Dermis microvascular lymphatic vessel endothelial cell (primary cell): ENCODE measurements at places on chromosomes 7 and 10. TPM values are rescaled to one million over a fixed set of nuclear protein-coding genes. Genes with fewer than 3 reads are reported as not detected.

The CELF2 gene
- 4.0 and 9.0 TPM in 2 replicates for total RNA-seq

The SRPK2 gene
- 51.9 and 68.9 TPM in 2 replicates for total RNA-seq

The NKX6-2 gene
- total RNA-seq: not detected in 2 replicates

The TMEM236 gene
- total RNA-seq: 0.38 and 0.64 TPM in 2 replicates

The IFIT1 gene
- 1.0 and 1.8 TPM in 2 replicates for total RNA-seq

The SNX10 gene
- total RNA-seq: 2.7 and 3.3 TPM in 2 replicates

The AKR1C8 gene
- not detected in 2 replicates for total RNA-seq

The SPRN gene
- total RNA-seq: not detected in 2 replicates

The MACC1 gene
- total RNA-seq: not detected in 2 replicates

The ANKRD16 gene
- 4.5 and 5.7 TPM in 2 replicates for total RNA-seq

The MAT1A gene
- not detected in 2 replicates for total RNA-seq

The BAMBI gene
- total RNA-seq: 1.8 and 2.4 TPM in 2 replicates

The ATXN7L1 gene
- total RNA-seq: 3.5 and 4.0 TPM in 2 replicates

The AGR2 gene
- total RNA-seq: not detected in 2 replicates

The PPRC1 gene
- 6.5 and 9.1 TPM in 2 replicates for total RNA-seq

The BUB3 gene
- total RNA-seq: 148 and 222 TPM in 2 replicates

The CLDN3 gene
- total RNA-seq: 0.13 and 0.26 TPM in 2 replicates

The IGF2BP3 gene
- 4.3 and 12.3 TPM in 2 replicates for total RNA-seq

The CACNB2 gene
- total RNA-seq: under 0.01 TPM in 1 of 2 replicates, not detected in the other

The ZPBP gene
- total RNA-seq: not detected in 2 replicates

The CALCR gene
- total RNA-seq: not detected in 2 replicates

The MMRN2 gene
- total RNA-seq: 82.2 and 108 TPM in 2 replicates

The GFRA1 gene
- 10.5 and 12.0 TPM in 2 replicates for total RNA-seq

The CPXM2 gene
- 0.25 and 0.26 TPM in 2 replicates for total RNA-seq

The ARL5B gene
- total RNA-seq: 14.8 and 17.6 TPM in 2 replicates

The LRRC4 gene
- total RNA-seq: 0.77 and 0.89 TPM in 2 replicates

The INSIG1 gene
- 54.0 and 80.5 TPM in 2 replicates for total RNA-seq

The VWDE gene
- total RNA-seq: under 0.01 TPM in 2 replicates

The TCERG1L gene
- not detected in 2 replicates for total RNA-seq

The SPDYE1 gene
- not detected in 2 replicates for total RNA-seq

The HOGA1 gene
- total RNA-seq: 0.38 and 0.77 TPM in 2 replicates

The SORBS1 gene
- total RNA-seq: 0.77 and 2.4 TPM in 2 replicates

The ANKRD1 gene
- 321 and 371 TPM in 2 replicates for total RNA-seq

The PSD gene
- 0.26 and 0.63 TPM in 2 replicates for total RNA-seq

The TBC1D12 gene
- total RNA-seq: 12.7 and 21.4 TPM in 2 replicates

The TMEM196 gene
- not detected in 2 replicates for total RNA-seq

The NKX2-3 gene
- not detected in 2 replicates for total RNA-seq

The CYP2C19 gene
- total RNA-seq: not detected in 2 replicates

The GDF2 gene
- total RNA-seq: not detected in 2 replicates

The ASZ1 gene
- not detected in 2 replicates for total RNA-seq

The CALU gene
- 208 and 259 TPM in 2 replicates for total RNA-seq

The CACUL1 gene
- total RNA-seq: 22.1 and 25.0 TPM in 2 replicates

The LEP gene
- total RNA-seq: not detected in 2 replicates

The CRYGN gene
- total RNA-seq: not detected in 2 replicates

The ZNF248 gene
- 4.5 and 5.7 TPM in 2 replicates for total RNA-seq

The SORCS3 gene
- not detected in 2 replicates for total RNA-seq

The CRHR2 gene
- total RNA-seq: not detected in 2 replicates

The SNCG gene
- 108 and 137 TPM in 2 replicates for total RNA-seq

The CALML3 gene
- not detected in 2 replicates for total RNA-seq

The PDCD4 gene
- 72.4 and 118 TPM in 2 replicates for total RNA-seq

The SKIDA1 gene
- 1.9 and 3.8 TPM in 2 replicates for total RNA-seq

The TMEM229A gene
- total RNA-seq: not detected in 2 replicates

The OR6V1 gene
- not detected in 2 replicates for total RNA-seq

The WEE2 gene
- total RNA-seq: under 0.01 and 0.13 TPM in 2 replicates

The IRF5 gene
- 0.25 and 0.26 TPM in 2 replicates for total RNA-seq

The TUBAL3 gene
- not detected in 2 replicates for total RNA-seq

The DNAJC30 gene
- 1.0 and 2.0 TPM in 2 replicates for total RNA-seq
